ENCODE measurements at places on chromosomes 4 and X.

DNA sequence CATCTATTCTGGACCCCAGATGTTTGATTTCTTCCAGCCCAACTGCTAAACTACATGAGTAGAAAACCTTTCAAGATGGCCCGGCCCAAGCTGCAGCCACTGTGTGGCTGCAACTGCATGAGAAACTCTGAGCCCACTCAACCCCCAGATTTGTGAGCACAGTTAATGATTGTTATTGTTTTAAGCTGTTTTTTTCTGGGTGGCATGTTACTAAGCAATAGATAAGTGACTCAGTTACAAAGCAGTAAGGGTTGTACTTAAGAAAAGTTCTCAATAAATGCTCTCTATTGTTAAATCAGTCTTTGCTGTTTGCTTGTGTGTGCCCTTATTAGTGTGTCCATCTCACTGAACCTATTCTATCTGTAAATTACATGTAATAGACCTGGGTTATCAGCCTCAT is 51.8 kb downstream of the GC start:
- DNase-seq = no peak

DNA sequence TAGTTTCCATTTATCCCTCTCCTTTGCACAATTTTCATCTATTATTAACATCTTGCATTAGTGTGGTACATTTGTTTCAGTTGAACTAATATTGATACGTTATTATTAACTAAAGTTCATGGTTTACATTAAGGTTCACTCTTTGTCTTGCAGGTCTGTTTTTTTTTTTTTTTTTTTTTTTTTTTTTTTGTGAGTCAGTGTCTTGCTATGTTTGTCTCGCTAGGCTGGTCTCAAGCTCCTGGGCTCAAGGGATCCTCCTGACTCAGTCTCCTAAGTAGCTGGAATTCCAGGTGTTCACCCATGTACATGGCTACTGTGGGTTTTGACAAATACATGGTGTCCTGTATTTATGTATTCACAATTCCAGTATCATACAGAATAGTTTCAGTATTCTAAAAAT is 6.8 kb downstream of the TBC1D19 start:
- DNase-seq = peak; percentile 51

DNA sequence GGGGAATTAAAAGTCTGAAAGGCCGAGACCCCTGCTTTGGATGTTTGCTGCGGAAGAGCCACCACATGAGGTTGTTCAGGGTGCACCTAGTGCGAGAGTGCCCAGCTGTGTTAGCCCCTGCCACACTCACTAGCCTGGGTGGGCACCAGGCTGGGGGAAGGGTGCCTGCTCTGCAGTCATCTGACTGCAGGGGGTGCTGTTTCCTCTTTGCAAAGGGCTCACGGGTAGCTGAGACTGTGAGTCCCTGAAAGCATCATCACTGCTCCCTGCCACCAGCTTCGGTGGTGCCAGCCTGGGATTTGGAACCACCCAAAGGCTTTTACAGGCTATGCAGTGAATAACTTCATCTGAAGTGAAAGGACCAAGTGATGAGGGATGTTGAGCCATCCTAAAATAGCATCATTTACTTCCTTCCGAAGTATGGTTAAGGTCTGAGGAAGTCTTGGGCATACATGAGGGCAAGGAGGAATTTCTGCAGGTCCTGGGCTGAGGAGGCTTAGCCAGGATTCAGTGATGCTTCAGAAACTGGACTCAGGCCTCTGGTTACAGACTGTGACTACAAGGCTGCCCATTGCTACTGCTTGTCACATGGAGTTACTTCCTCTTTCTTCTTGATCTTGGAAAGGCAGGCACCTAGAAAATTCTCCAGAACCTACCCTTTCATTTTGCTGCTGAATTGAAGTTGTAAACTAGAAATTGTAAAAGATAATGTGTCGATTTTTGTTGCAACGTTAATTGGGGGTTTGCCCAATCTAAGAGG is 293.2 kb upstream of the PRPS2 start:
- no peak for DNase-seq

GRCh38 chr4:125350470-125351135 is 35.8 kb downstream of the FAT4 start:
- no peak for DNase-seq

DNA sequence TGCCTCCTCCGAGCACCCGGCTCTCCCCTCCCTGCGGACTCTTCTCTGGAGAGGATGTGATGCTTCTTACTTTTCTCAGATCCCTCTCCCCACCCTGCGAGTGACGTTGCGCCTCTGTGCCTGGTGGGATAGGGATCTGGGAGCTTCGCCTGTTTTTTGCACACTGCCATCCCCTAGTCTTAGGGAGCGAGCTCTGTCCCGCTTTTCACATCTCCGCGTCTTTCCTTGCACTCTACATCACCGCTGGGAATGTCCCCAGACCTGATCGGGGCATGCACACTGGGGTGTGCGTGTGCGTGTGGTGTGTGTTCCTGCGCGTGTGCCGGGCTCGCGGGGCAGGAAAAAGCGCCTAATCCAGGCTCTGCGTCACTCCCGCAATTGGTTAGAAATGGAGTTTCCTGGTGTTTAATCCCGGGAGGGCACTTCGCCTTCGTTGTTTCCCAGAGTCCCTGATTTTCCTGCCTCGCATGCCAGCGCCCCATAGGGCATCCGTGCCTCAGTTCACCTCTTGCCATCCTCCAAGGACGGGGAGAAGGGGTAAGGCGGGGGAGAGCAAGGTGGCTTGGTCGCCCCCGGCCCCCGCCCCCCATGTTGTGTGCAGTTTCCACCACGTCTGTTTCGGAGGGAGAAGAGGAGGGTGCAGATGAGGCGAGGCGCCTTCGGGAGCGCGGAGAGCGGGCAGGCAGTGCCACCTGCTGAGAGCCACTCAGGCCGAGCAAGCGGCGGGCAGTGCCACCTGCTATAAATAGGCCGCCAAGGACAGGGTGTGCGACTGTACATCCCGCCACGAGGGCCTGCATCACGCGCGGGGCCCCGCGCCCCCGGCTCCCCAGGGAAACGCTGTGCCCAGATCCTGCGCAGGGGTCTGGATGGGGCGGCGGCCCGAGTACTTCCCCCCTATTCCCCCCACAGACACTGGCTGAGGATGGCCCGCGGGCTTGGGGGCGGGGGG is 759 bp upstream of the TBC1D1 start:
- no peak for DNase-seq

DNA sequence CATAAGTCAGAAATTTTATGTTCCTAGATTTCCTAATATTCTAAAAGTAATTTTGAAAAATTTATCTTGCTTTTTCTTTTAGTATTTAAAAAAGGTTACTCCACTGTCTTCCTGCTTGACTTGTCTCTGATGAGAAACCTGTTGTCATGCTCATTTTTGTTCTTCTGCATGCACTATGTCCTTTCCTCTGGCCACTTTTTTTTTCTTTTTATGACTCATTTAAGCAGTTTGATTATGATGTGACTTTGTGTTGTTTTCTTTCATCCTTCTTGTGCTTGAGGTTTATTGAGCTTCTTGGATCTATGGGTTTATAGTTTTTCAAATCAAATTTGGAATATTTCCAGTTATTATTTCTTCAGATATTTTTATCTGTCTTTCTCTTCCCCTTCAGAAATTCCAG is 12.0 kb upstream of the UFSP2 start:
- DNase-seq = no peak

GRCh38 chrX:132426695-132427281 is 62.0 kb downstream of the MBNL3 start:
- peak; percentile 5 for DNase-seq

- DNase-seq = no peak
These were observed 53.9 kb upstream of the ATP8A1 start for GRCh38 chr4:42710761-42711160.

DNA sequence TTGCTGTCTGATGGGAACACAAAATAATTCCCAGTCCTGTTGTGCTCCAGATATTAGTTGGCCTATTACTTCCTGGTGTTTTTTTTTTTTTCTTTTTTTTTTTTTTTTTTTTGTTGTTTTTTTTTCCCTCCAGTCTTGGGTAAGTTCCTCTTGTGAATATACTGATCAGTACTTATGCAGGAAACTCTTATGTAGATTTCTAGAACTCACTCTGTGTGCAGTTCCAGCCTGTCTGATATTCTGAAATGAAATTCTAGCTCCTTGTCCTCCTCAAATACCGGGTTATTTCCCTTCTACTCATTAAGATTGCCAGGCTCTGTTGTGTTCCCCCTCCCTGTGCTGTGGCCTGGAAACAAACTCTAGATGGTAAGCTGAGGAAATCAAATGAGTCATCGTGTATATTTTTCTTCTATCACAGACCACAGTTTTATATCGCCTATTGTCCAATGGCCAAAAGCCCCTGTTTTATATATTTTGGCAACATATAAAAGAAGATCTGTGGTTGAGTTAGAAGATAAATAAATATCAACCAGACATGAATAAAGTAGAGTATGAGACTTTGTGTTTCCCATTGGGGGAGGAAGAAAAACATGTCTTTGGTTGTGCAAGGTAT is 124.3 kb upstream of the UGT8 start:
- no peak for DNase-seq

GRCh38 chr4:88629826-88630225 is 37.5 kb downstream of the HERC3 start:
- DNase-seq = no peak

DNA sequence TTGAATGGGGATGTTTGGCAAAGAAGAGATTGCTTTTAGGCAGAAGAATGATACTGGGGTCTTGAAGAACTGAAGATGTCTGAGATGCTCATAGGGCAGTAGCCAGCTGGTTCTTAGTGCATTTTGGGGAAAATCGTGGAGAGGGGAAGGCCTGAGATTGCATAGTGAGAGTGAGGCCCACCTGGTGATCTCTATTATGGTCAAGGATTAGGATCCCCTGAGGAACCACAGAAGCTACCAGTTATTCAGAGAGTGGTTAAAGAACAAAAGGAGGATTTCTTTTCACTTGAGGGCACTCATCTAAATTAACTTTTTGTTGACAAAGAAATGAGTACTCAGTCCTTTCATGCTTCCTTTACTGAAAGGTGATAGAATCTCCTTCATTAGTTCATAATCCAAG is 271.3 kb upstream of the HAND2 start:
- DNase-seq = no peak

- peak; percentile 81 for DNase-seq
These were observed 1415.8 kb upstream of the TENM3 start for GRCh38 chr4:180827232-180828009.
